ENCODE measurements at places on chromosomes 6 and 20.

GRCh38 chr6:37357288-37357687, 3.5 kb downstream of the RNF8 start:
- no peak for DNase-seq

DNA sequence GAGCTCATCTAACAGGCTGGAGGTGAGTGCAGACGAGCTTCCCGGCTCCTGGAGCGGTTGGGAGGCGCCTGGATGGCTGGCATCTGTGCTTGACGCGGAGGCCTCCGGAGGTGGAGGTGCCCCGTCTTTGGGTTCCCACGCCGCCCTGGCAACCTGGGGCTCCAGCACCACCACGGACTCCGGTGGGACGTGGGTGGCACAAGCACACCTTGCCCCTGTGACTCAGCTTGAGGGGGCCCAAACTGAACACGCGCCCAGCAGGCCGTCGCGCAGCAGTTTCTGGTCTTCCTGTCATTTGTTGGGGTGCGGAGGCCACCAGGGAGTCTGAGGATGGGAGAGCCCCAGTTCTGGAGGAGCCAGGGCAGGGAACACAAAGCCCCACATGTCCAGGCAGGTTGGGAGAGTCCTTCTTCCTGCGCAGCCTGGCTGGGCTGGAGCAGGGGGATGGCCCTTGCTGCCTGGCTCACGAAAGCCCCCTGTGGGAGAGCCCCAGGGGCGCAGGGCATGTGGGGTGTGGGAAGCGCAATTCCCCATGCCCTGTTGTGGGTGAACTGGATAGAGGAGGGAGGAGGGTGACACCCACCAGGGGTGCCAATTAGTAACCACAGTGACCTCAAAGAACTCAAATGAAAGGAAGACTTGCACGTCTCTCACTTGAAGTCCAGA, 1378.6 kb upstream of the DEFB115 start:
- no peak for DNase-seq

DNA sequence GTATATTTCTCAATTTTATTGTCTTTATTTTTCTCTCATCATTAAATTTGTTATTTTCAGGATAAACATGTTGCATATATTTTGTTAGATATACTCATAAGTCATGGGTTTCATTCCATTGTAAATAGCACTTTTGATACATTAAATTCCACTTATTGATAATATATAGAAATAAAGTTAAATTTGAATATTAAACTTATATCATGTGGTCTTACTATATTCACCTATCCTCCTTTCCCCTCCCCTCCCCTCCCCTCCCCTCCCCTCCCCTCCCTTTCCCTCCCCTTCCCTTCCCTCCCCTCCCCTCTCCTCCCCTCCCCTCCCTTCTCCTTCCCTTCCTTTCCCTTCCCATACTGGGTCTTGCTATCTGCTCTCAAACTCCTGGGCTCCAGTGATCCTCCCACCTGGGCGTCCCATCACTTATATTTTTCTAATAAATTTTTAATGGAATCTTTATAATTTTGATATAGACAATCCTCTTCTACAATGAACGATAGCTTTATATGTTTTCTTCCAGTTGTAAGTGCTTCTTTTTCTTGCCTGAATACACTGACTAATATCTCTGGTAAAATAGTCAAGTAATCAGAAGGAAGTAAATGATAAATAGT, 692.4 kb downstream of the C6orf118 start:
- DNase-seq, result no peak

GRCh38 chr20:64026-64603, 23.4 kb upstream of the DEFB125 start:
- DNase-seq, result no peak

GRCh38 chr6:101689156-101689555, 295.6 kb downstream of the GRIK2 start:
- DNase-seq, result no peak

- DNase-seq, result no peak
Observed at GRCh38 chr6:56335726-56336125, 88.3 kb upstream of the COL21A1 start.

GRCh38 chr6:32460528-32460927, 20.8 kb downstream of the HLA-DRA start:
- DNase-seq, result no peak

- no peak for DNase-seq
Observed at GRCh38 chr6:139943391-139943790, 568.9 kb upstream of the CITED2 start.

DNA sequence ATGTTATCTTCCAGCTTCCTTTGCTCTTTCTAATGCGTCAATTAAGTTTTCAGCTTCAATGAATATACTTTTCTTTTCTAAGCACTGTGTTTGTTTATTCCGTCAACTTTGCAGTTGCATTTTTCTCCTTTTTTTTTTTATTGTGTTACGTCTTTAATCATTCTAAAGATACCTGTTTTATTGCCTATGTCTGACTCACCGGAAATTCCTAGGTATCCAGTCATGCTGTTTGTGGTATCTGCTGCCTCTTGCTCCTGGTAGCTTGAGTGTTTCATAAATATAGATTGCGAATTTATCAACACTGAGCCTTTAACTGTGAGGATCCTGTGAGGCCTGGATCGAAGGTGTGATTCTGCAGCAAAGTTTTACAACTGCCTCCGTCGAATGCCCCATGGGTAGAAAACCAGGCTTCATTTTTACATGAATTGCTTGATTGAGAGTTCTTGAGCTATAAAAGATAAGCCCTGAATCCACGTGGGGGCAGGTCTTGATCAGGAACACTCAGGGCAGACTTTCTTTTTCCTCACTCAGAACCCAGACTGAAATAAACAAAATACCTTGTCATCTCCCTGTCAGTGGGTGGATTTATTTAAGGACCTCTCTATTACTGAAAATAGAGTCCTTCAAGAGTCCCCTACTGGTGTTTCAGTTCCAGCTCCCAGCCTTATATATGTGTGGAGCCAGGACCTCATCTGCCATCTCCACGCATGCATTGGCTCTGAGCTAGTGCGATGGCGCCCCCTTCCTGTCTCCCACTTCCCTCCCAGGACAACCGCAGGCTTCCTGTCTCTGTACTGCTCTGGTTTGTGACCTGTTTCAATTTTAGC, 60.1 kb upstream of the LRRC1 start:
- DNase-seq, result no peak

- no peak for DNase-seq
Observed at GRCh38 chr6:111673532-111673931, 67.9 kb upstream of the TRAF3IP2 start.

GRCh38 chr6:105352037-105352617, 50.8 kb downstream of the PREP start:
- DNase-seq, result no peak

DNA sequence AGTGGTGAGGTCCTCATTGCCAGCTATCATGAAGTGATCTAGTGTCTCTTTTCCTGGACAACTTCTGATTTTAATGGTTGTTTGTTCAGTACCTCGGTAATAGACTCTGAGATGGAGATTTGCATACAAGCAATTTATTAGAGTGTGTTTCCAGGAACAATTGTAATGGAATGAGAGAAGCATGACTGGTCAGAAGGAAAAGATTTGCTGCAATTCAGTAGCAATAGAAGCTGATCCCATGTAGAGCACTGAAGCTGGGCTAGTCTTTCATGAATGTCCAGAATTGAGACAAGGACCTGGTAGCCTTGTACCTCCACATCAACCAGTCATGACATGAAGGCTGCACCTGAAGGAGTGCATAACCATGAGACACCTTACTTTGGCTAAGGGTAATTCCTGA, 526.5 kb downstream of the NKAIN2 start:
- DNase-seq, result no peak

DNA sequence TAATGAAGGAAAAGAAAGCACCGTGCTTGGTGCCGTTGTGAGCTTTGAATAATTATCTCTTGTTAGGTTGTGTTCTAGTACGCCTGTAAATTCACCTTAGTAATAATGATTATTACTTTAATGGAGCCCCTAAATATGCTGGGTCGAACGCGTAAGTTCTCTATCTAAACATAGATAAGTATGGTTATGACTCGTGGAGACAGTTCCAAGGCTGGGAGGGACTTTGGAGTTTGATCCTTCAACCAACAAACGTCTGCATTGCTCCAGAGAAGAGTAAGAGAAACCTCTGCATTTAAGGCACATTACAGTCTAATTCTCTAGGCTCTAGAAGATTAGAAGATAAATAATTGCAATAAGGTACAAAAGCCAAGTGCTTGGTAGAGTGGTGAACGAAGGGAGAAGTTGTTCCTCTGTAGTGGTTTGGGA, 514 bp downstream of the ACOT13 start:
- no peak for DNase-seq

GRCh38 chr6:3697609-3698008, 53.9 kb downstream of the PXDC1 start:
- DNase-seq, result no peak

GRCh38 chr20:24425523-24426135, 43.8 kb upstream of the SYNDIG1 start:
- DNase-seq, result no peak

- DNase-seq, result no peak
Observed at GRCh38 chr20:39851459-39851858, 837.6 kb downstream of the MAFB start.

DNA sequence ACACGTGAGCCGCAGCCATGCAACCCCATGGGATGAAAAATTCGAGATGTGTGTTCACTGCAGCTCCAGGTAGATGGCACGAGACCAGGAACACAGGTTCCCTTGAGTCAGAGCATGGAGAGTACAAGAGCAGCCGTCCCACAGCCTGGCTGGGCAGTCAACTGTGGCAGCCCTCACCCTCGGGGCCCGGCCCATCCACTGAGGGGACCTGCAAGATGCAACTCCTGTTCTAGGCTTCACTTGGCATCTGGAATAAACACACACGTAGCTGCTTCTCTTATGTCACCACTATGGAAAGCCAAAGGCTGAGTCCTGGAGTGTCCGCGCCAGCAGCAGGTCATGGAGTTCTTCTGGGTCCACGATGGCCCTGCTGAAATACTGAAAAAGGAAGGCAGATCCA, 77.0 kb downstream of the WDR27 start:
- DNase-seq, result no peak

DNA sequence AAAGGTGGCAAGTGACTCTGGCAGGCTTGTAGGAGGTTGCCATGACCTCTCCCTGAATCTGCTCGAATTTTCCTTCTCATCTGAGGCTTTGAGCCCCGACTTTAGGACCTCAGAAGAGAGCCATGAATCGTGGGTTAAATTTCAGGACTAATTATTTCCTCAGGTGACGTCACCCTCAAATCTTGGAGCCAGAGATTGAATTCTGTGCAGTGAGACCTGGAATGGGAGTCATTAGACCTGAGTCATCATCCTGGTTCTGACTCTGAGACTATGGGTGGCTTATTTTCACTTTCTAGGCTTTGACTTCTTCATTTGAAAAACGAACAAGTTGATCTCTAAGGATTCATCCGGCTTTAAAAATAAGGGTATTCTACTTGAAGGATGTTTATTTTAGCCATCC, 48.5 kb upstream of the PDYN start:
- DNase-seq, result no peak

GRCh38 chr6:52138284-52138683, 47.9 kb upstream of the IL17A start:
- DNase-seq, result no peak

DNA sequence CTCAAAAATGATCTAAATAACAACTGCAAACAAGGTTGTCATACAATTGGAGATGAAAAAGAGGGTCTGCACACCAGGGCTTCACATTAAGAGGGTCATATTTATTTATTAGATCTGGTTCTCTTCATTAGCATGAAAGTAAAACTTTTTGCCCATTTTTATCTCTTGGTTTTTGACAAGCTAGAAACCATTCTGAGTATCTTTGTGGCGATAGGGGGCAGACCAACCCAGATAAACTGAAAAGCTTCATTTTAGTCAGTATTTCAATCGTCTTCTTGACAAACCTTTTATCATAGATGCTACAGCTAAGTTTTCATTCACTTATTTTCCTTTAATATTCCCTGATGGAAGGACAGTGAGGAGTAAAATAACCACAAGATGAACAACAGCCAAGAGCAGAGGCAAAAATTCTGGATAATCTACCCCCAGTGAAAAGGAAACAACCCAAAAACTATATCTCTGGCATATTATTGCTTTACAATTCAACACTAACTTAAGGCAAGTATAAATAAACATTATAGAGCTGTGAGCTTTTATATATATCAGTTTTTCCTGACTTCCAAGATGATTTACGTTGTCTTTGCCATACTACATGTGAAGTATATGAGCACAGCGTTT, 45.2 kb downstream of the THEMIS start:
- no peak for DNase-seq

DNA sequence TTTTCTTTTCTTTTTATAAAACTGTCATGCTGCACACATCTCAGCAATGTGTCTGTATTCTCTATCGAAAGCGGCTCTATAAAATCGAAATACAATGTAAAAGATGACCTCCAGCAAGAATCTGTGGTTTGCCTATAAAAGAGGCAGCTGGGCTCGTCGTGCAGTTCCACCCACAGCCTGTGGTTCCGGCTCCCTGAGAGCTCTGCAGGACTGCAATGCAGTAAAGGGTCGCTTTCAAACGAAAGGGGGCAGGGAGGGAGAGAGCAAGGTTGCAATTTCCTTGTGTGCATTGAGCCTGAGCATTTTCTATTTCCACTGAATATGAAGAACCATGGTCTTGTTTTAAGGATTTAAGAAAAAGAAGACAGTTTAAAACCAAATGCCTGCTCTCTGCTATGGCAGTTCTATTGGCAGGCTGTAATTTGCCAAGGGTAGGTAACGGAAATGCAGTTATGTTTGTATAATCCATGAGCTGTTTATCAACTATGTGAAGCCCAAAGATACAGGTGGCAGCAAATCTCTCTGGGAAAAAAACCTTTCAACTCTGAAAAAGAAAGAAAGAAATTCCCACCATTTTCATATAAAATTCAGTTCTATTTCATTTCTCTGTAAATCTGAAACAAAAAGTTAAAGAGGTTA, 236.5 kb downstream of the HACE1 start:
- no peak for DNase-seq

DNA sequence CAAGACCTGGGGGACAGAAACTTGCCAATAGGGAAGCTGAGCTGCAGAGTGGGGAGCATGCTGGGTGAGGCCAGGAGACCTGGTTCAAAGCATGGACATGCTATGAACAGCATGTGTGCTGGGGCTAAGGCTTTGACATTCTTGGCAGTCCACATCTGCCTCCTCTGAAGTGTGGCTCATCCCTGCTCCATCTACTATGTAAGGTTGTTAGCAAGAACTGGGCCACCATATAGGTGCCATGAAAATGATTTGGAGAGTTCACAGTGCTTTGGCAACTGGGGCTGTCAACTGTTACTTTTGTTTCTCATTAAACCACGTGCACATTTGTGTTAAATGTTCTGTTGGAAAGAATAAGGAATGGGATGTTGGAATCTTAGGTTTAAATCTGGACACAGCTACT, 311.1 kb downstream of the CDC5L start:
- no peak for DNase-seq

- DNase-seq, result no peak
Observed at GRCh38 chr6:15364401-15365037, 118.7 kb downstream of the JARID2 start.

GRCh38 chr20:44644667-44645131, 6.8 kb downstream of the ADA start:
- no peak for DNase-seq

GRCh38 chr6:35213824-35214756, at the start of gene SCUBE3:
Gene SCUBE3, plus strand, starts transcription at chr6:35213956. Its CDS starts 463 bp downstream, at chr6:35214419.
- DNase-seq, result no peak

DNA sequence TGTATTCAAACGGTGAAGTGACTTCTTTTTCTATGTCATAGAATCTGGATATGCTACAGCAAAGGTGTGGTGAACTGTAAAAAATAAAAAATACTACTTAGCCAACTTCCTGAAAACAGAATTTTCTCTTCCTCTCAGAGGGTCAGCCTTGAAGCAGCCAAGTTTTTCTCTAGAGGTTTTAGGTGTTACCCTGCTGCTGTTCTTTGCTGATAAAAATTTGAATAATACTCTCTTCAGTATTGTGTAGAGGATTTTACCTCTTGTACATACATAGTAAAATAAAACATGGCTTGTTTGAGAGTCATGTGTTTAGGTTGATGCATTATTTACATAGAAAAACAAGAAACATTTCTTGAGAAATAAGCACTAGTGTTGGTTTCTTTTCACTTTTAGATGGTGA, 458.4 kb downstream of the TBC1D32 start:
- no peak for DNase-seq

Measured in lower leg skin (tissue), 4 donors.